ENCODE measurements at places on chromosomes 1 and 21. TPM values are rescaled to one million over a fixed set of nuclear protein-coding genes. Genes with fewer than 3 reads are reported as not detected.

DNA sequence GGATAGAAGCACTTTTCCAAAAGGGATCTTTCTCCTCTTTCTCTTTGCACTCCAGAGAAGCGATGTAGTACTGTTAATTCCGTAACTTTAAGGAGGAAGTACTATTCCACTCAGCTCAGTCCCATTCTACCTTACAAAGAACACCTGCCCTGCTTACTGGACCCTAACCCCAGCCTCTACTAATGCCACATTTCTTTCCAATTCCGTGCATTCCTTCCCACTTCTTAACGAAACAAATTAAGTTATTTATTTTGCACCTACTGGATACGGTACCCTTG, 511 bp downstream of the NDC1 start:
- no peak for DNase-seq

CHODL gene
- total RNA-seq: under 0.01 TPM

PRAMEF8 gene
- total RNA-seq: not detected

FH gene
- total RNA-seq: 78.7 TPM

GRCh38 chr1:59443310-59443709, 146.4 kb downstream of the FGGY start:
- peak; percentile 42 for DNase-seq

- DNase-seq: no peak
Measured at GRCh38 chr1:80917225-80917624, 883.5 kb upstream of the ADGRL2 start.

S100A7 gene
- not detected for total RNA-seq

GRCh38 chr1:202164271-202165037, 4.1 kb upstream of the PTPN7 start:
- DNase-seq: no peak

LCE1C gene
- total RNA-seq: not detected

SPATA17 gene
- 0.18 TPM for total RNA-seq

Data from IMR-90 (cell line).